ENCODE measurements at places on chromosomes 1 and 21. TPM values are rescaled to one million over a fixed set of nuclear protein-coding genes. Genes with fewer than 3 reads are reported as not detected.
A peak's percentile ranks its signal among the peaks of the same experiment; 100 is the strongest.

- H3K27me3 ChIP-seq = peaks cover 8% of the 10 kb centered on the region
- H3K27ac ChIP-seq = no peak overlapping the region
- no peaks in the 10 kb centered on the region for H3K4me1 ChIP-seq
Observed at GRCh38 chr1:181655756-181656155, 172.4 kb downstream of the CACNA1E start.

- no peaks in the 10 kb centered on the region for H3K27me3 ChIP-seq
- H3K27ac ChIP-seq = no peak overlapping the region
- peaks cover 27% of the 10 kb centered on the region for H3K4me1 ChIP-seq
Observed at GRCh38 chr1:234589064-234589800, 20.7 kb downstream of the IRF2BP2 start.

DNA sequence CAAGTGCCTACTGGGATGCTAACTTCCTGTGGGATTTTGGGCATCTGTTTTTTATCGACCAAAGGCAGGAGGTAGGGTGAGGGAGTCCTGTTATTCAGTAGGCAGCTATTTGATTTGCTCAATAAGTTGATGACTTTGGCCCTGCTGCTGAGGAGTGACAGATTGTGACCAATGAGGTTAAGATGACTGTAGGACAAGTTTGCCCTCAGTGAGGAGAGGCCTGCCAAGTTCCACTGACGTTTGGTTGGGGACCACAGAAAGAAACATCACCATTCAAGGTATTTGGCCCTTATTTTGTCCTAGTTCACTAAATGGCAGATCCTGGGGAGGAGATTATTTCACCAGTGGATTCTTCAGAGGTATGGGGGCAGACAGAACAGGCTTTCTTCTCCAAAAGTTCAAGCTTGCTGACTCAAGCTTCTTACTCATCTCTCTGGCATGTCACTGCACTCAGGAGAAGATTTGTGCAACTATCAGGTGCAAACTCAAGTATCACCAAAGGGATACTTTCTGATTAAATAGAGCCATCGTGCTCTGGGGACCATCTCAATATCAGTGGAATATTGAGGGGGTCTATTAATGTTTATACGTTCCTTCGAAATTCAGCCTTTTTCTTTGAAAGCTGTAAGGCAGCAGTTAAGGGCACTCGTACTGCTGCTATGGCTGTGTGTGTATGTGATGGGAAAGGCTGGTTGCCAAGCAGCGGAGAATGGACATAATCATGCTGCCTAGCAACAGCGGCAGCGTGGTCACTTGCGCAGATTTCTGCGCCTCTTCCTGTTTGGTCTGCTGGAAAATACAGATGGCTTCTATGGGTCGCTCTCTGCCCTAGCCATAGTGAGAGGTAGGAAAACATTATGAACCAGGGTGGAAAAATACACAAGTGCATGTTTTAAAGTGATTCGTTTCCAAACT, 78.7 kb downstream of the PBX1 start:
- DNase-seq = no peak
- H3K36me3 ChIP-seq = peaks cover 27% of the 10 kb centered on the region
- H3K27me3 ChIP-seq = no peaks in the 10 kb centered on the region
- no peak overlapping the region for H3K4me3 ChIP-seq
- peaks cover 89% of the 10 kb centered on the region for H3K4me1 ChIP-seq

DNA sequence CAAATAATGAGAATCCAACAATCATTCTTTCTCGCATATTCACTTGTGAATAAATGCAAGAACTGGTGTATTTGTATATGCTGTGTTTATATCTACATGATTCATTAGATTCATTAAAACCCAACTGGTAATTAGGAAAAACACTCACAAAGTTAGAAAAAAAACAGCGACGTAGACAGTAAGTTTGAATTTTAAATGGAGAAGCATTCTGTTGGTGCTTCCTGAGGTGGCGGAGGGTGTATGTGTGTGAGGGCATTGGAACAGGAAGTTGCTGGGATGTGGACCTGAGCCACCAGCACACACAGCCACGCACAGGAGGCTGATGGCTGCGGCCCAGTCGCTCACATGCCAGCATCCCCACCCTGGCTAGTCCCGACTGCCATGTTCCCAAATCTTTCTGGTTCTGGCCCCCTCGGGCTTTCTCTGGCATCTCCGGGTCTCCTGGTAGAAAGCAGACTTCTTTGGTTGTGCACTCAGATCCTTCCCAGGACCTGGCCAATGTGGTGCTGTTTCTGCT, 121.6 kb upstream of the IRF2BP2 start:
- H3K4me1 ChIP-seq = peaks cover 41% of the 10 kb centered on the region
- no peak for DNase-seq

Gene ABCG1
- total RNA-seq = 4.4 TPM

DNA sequence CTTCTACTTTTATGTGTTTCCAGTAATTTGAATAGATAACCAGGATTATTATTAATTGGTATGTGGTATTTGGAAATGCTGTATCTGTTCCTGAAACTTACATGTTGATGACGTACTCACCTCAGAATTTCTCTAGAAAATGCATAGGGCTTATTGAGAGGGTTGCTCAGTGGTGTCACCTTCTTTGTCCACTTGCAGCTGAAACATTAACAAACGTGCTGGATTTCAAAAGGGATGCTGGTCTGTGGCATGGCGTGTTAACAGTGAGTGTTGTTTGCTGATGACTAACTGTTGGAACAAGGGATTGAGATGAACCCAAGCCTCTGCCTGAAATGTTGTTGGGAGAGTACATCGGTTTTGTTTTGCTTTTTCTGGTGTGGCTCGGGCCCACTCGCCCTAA, 67.9 kb downstream of the S100B start:
- peaks cover 5% of the 10 kb centered on the region for H3K4me1 ChIP-seq
- H3K4me3 ChIP-seq = no peak overlapping the region

GRCh38 chr1:182217071-182217470, 155.6 kb upstream of the ZNF648 start:
- DNase-seq = no peak
- H3K36me3 ChIP-seq = peaks cover 5% of the 10 kb centered on the region
- H3K4me1 ChIP-seq = peaks cover 1% of the 10 kb centered on the region
- no peaks in the 10 kb centered on the region for H3K27me3 ChIP-seq

Gene DNMT3L
- not detected for total RNA-seq

GRCh38 chr1:36691374-36691773, 208.7 kb upstream of the CSF3R start:
- H3K27me3 ChIP-seq = peaks cover 39% of the 10 kb centered on the region
- no peak overlapping the region for H3K27ac ChIP-seq

- no peak overlapping the region for H3K4me3 ChIP-seq
- H3K27me3 ChIP-seq = no peaks in the 10 kb centered on the region
- peak overlapping the region; percentile 75 for H3K27ac ChIP-seq
- H3K4me1 ChIP-seq = peaks cover 45% of the 10 kb centered on the region
Observed at GRCh38 chr1:24827379-24828135, 82.3 kb downstream of the CLIC4 start.

DNA sequence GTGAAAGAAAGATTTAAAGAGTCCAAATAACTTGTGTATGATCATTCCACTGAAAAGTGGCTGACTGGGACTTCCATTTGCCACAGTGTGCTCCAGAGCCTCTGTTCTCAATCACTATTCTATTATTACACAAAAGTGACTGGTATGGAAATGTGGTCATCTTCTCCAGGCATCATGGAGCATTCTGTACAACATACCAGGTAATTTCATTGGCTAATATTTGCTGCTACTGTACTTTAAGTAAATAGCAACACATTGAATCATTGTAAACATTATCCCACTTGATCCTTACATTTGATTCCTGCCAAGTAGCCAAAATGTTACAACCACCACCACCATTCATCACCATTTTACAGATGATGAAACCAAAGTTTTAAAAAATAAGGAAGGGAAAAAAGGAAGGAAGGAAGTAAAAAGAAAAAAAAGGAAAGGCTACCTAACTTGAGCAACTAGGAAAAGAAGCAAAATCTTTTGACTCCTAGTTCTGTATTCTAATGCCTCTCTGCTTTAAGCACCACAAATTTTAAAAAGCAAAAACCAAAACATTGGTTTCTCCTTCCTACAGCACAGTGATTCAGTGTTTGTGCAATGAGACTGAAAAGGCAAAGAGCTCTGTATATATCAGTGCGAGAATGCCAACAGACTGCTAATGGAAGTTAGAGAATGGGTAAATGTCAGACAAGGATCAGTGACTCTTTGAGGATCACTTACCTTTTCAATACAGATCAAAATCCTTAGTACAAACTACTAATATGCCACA, 361.4 kb upstream of the PTBP2 start:
- no peaks in the 10 kb centered on the region for H3K27me3 ChIP-seq
- peaks cover 5% of the 10 kb centered on the region for H3K4me1 ChIP-seq
- no peak overlapping the region for H3K27ac ChIP-seq
- H3K36me3 ChIP-seq = no peaks in the 10 kb centered on the region
- no peak overlapping the region for H3K4me3 ChIP-seq

GRCh38 chr1:37793773-37794371, at the start of gene MANEAL:
TSS of gene MANEAL (plus strand) at chr1:37793847. CDS start at chr1:37794183, 336 bp downstream.
- no peak within 1 kb of the TSS for H3K27ac ChIP-seq
- peaks cover 2% of the 10 kb centered on the region for H3K4me1 ChIP-seq
- peak; percentile 70 for DNase-seq
- no peaks in the 10 kb centered on the region for H3K36me3 ChIP-seq

- H3K4me1 ChIP-seq = peaks cover 24% of the 10 kb centered on the region
- DNase-seq = no peak
- no peak overlapping the region for H3K27ac ChIP-seq
- H3K27me3 ChIP-seq = peaks cover 6% of the 10 kb centered on the region
- H3K4me3 ChIP-seq = no peak overlapping the region
Observed at GRCh38 chr1:66502086-66502485, 31.9 kb upstream of the SGIP1 start.

Gene MRAP
- not detected for total RNA-seq

DNA sequence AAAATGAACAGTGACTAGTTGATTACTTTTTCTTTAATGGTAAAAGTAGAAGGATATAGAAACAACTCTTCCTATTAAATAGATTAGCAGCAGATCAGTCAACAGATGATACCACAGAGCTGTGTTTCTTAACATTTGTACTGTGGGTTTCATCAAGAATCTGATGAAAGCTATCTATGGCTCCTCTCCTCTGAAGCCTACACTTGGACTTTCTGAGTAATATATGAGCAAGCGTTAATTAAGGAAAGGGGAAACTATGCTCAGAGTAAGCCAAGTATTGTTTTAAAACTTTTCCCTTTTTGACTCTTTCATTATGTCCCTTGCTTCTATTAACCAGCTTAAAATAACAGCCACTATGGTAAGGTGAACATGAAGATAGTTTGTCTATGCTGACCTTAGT, 10.8 kb downstream of the ARID4B start:
- H3K4me1 ChIP-seq = peaks cover 15% of the 10 kb centered on the region
- H3K27me3 ChIP-seq = no peaks in the 10 kb centered on the region

- H3K27ac ChIP-seq = no peak overlapping the region
- no peak overlapping the region for H3K4me3 ChIP-seq
- no peak for DNase-seq
- H3K27me3 ChIP-seq = peaks cover 1% of the 10 kb centered on the region
- peaks cover 5% of the 10 kb centered on the region for H3K36me3 ChIP-seq
- H3K4me1 ChIP-seq = peaks cover 25% of the 10 kb centered on the region
Observed at GRCh38 chr1:46405197-46405555, 11.1 kb downstream of the FAAH start.

DNA sequence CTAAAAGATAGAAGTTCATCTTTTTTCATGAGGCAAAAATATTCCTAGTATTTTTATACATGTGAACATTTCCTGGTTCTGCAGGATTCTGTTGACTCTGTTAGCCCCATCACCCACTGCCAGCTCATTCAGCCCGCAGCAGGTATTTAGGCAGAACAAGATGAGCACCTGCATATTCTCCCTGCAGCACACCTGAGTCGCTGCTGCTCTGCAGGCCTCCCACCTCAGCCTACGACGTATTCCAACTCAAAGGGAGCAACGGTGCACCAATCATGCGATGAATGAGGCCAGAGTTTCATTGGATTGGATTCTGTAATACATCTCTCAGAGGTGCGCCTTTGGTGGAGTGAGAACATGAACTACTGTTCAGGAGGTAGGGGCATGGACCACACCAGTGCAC, 87.6 kb downstream of the CNIH3 start:
- H3K27me3 ChIP-seq = peaks cover 8% of the 10 kb centered on the region
- no peak overlapping the region for H3K4me3 ChIP-seq
- H3K27ac ChIP-seq = no peak overlapping the region
- H3K36me3 ChIP-seq = no peaks in the 10 kb centered on the region
- no peak for DNase-seq

- DNase-seq = no peak
- H3K27ac ChIP-seq = no peak overlapping the region
- H3K4me1 ChIP-seq = peaks cover 21% of the 10 kb centered on the region
- H3K36me3 ChIP-seq = peaks cover 6% of the 10 kb centered on the region
- H3K27me3 ChIP-seq = no peaks in the 10 kb centered on the region
Observed at GRCh38 chr1:245772325-245772724, 617.5 kb downstream of the KIF26B start.

DNA sequence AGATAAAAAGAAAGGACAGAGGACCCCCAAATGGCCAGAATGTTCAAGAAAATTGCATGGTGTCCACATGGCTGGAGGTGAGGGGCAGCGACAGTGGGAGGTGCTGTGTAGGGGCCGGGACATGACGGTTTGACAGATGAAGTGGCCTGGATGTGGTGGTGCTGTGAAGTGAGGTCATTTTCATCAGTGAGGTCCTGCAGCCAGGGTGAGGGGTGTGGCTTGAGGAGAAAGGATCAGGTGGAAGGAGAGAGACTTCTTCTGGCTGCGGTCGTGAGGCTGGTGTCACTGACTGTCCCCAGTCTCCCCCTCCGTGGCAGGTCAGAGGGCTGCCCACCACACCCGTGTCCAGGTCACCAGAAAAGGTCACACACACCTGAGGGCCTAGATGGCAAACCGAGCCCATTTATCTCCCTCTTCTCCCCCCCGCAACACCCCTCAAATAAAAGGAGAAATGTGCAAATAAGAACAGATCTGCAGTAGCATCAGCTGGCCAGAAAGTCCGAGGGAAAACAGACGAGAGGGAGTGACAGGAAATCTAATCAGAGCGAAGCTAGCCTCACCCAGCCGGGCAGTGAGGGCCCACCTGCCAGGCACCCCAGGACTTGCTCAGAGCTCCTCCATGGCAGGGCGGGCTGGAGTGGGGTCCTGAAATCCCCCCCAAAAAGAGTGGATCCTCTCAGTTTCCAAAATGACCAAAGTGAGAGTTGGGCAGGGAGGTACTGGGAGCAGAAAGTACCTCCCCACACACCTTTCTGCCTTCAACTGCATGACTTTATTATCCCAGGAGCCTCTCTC, 148.5 kb upstream of the EDN2 start:
- H3K36me3 ChIP-seq = no peaks in the 10 kb centered on the region
- no peak overlapping the region for H3K4me3 ChIP-seq
- no peak for DNase-seq
- no peaks in the 10 kb centered on the region for H3K4me1 ChIP-seq
- H3K27ac ChIP-seq = no peak overlapping the region

DNA sequence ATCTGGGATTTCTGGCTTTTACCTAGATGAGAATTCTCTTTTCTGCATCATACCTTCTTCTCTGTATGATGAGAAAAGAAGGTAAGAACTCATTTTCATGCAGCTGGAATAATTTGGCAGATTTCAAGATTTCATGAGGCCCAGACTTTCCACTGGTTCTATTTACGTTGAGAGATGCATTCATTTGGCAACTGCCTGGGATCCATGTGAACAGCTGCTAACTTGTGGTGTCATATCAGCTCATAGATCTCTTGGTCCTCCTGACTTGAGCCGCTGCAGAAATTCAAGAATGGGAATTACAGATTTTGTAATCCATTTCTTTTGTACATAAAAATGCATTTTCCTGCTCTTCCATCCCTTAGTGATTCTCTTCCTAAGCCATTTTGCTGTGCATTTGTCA, 17.1 kb upstream of the C1orf87 start:
- H3K4me3 ChIP-seq = no peak overlapping the region
- no peaks in the 10 kb centered on the region for H3K36me3 ChIP-seq
- no peak for DNase-seq
- peaks cover 39% of the 10 kb centered on the region for H3K27me3 ChIP-seq
- no peaks in the 10 kb centered on the region for H3K4me1 ChIP-seq

- H3K36me3 ChIP-seq = peaks cover 48% of the 10 kb centered on the region
- H3K27ac ChIP-seq = peak overlapping the region; percentile 23
- H3K27me3 ChIP-seq = no peaks in the 10 kb centered on the region
- no peak overlapping the region for H3K4me3 ChIP-seq
- peaks cover 12% of the 10 kb centered on the region for H3K4me1 ChIP-seq
Observed at GRCh38 chr1:51776408-51776807, 102.1 kb downstream of the NRDC start.

Gene CNIH3
- 9.2 TPM for total RNA-seq
